ENCODE measurements at places on chromosomes 16 and 17.

- no peak for DNase-seq
Observed at GRCh38 chr16:66660422-66661209, 35.9 kb downstream of the CMTM4 start.

GRCh38 chr17:1623057-1623630 lies 5.5 kb downstream of the SLC43A2 start:
- no peak for DNase-seq

GRCh38 chr16:17921357-17921978 lies 415.1 kb downstream of the NPIPA8 start:
- no peak for DNase-seq

- DNase-seq, result no peak
Observed at GRCh38 chr16:73163238-73163815, 115.4 kb upstream of the ZFHX3 start.

GRCh38 chr17:2033153-2033552 lies 3.2 kb downstream of the DPH1 start:
- DNase-seq, result no peak
